ENCODE measurements at places on chromosomes 3 and 15.

DNA sequence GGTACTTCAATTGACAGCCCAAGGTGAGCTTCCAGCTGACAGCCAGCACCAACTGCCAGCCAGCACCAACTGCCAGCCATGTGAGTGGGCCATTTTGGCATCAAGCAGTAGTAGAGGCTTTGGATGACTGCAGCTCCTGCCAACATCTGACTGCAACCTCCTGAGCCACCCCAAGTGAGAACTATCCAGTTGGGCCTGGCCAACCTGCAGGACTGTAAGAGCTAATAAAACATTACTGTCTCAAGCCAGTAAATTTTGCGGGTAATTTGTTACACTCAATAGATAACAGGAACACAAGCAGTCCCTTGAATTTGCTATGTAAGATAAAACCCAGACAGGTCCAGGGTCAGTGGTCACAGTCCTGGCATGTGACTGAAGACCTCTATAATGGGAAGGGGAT is 29.7 kb downstream of the EPHB1 start:
- no peak for DNase-seq

- peak; percentile 58 for DNase-seq
Observed at GRCh38 chr15:45205192-45205591, 17.4 kb upstream of the SHF start.

DNA sequence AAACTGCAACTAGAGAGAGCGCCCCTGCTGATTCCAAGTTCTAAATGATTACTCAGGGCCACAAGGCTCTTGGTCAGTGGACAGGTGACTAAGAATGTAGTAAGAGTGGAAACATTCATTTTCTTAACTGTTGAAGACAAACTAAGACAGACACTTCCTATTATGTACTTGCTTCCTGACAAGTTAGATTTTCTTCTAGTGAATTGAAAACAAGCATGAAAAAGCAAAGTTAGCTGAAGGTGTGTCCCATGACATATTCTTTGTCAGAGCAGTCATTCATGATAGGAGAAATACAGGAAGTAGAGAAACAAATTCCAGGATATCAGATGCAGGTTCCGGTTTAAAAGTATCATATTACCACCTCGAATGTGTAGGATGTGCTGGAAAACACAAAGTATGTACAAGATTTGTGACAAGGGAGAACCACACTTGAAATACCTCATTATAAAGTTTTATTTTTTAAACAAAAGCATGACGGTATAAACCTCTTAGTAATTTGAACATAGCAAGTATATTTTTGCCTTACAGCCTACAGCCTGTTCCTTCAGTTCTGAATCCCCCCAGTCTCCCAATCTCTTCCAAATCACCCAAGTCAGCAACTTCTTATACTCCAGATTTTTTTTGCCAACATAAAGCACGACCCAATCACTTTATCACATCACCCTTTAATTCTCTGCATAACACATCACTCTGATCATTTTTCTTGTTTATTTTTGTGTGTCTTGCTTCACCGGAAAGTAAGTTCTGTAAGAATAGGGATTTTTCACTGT is 6.2 kb downstream of the TSPAN3 start:
- DNase-seq = no peak

DNA sequence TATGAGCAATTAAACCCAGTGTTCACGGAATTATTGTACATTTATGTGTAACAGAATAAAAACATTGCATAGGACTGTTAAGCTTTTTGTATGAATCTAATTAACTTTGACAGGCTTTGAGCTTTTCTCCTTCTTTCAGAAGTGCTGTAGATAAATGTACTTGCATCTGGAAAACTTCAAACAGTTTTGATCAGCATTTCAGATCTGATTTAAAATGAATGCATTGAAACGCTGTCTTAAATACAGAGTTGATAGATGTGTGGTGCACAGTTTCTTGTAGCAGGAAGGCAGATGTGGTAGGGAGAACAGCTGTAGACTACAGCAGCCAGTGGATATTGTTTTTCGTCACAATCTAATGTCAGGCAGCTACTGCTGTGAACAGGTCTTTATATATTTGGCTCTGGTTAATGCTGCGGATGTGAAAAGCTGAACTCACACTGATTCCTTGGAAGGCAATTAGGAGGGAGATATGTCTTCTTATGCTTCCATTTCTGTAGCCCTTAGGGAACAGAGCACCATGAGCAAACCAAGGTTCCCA is 193.8 kb upstream of the GOLIM4 start:
- no peak for DNase-seq

GRCh38 chr3:169295912-169296570 is 367.5 kb downstream of the MECOM start:
- no peak for DNase-seq

GRCh38 chr3:2771193-2771592 is 339.0 kb downstream of the IL5RA start:
- no peak for DNase-seq

- DNase-seq = no peak
Observed at GRCh38 chr3:86967062-86967461, 23.9 kb downstream of the VGLL3 start.
